ENCODE measurements at places on chromosomes 7 and 10.

- DNase-seq = no peak
Observed at GRCh38 chr10:66783316-66783715, 142.5 kb upstream of the LRRTM3 start.

GRCh38 chr7:8442814-8443304 is 9.4 kb downstream of the NXPH1 start:
- peak; percentile 37 for DNase-seq

DNA sequence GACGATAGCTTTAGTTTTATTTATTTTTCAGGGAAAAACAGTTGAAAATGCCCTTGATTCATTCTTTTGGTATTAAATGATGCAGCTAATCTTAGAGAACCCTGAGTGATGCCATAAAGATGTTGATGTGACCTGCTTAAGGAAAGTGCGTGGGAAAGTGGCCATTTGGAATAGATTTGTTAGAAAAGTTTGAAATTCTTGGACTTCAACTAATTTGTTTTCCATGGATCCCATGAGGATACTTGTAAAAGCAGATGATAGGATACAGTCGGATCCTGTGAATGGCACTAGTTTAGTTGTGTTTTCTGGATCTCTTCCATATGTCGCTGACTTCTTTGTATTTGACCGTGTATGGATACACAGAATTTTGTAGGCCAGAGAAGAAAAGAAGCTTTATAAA is 69.0 kb downstream of the SEPTIN7 start:
- no peak for DNase-seq

DNA sequence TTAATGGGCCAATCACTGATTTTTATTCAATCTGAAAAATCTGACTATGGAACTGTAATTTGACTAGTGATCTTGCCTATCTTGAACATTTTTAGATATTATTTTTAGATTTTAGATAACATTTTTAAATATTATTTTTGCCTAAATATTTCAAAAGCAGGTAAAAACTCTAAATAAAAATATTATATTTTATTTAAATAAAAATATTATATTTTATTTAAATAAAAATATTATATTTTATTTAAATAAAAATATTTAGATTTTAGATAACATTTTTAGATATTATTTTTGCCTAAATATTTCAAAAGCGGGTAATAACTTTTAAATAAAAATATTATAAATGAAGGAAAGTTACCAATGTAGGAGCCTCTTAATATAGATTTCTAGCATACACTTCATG is 187.8 kb downstream of the PHF14 start:
- DNase-seq = no peak

DNA sequence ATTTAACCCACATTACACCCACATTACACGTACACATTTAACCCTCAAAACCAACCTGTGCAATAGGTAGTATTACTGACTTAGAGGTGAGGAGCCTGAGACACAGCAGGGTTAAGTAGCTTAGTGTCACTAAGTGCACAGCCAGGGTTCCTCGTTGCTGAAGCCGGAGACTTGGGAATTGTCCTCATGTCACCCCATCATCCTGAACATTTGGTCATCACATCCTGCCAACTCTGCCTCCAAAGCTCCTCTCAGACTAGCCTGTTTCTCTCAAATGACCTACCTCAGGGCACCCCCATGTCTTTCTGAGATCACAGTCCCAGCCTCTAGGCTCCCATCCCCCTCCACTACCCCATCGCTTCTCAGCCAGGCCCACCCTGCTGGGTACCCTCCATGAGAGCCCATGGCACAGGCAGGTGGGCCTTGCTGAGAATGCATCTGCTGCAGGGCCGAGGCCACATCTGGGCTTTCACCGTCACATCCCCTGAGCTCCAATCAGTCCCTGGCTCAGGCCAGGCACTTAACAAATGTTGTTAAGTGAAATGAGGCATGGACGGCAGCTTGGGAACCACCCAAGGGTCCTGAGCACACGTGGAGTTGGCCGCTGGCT is 21.1 kb upstream of the PCBD1 start:
- no peak for DNase-seq

GRCh38 chr10:111297351-111297848 is 220.6 kb downstream of the ADRA2A start:
- no peak for DNase-seq

DNA sequence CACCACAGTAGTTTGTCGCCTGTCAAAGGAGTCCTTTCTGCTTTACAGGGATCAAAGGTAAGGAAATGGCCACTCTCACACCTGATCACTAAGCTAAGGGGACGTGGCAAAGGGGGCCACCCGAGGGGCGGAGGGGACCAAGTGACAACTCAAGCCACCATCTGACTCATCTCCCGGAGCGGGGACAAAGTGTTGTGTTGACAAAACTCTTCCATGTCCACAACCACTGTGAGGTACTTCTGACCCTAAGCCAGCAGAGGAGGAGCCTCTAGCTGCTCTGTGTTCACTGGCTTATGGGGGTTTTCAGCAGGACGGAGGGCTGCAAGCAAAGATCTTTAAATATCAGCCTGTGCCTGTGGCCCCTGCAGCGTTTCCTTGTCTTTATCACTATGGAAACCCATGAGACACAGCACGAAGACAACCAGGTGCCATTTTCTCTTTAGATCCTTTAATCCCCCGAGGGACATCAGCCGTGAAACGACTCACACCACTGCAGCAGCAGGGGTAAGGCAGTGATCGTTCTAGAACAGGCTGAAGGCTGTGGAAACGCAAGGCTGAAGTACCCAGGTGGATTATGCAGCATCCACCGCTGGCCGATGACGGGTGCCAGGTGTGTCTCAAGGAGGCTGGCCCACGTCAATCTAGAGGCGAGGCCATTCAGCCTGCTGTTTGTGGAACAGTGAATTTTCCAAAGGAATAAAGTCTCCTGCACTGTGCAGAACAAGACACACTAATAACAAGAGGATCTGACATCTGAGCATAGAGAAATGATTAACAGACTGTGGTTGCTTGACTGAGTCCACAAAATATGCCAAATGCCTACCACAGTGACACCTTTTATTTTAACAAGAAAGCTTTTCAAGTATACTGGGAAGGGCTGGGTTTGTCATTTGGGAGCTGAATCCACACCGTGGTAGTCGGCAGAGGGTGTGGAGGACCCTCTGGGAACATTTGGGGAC is 26.6 kb upstream of the DDC start:
- DNase-seq = no peak

GRCh38 chr7:127382301-127383085 is 10.0 kb downstream of the ZNF800 start:
- DNase-seq = no peak

DNA sequence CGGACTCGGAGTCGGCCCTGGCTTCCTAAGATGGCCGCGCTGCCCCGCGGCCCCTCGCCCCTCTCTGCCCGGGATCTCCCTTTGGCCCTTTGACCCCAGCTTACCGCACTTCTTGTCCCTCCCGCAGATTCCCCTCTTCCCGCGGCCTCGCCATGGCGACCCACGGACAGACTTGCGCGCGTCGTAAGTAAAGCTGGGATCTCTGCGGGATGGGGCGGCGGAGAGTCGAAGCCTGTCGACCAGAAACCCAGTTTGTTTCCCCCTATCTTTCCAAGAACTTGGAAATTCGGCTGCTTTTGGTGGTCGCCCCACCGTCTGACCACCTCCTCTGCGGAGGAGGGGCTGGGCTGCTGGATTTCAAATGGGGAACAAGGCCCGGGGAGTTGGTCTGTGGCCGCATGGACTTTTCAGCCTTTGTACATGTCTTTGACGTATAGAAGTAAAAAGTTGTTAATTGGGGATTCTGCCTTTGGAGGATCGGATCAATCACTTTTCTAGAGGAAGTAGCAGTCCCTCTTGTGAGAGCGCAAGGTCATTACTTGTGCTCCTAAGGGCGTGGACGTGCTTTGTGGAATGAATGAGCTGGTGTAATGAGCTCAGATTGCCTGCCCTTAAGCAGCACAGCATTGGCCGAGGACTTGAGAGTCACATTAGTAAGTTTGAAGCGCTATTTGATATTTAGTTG is 553 bp downstream of the VDAC2 start:
- peak; percentile 38 for DNase-seq

GRCh38 chr7:133854739-133855138 is 272.4 kb upstream of the LRGUK start:
- no peak for DNase-seq

- no peak for DNase-seq
Observed at GRCh38 chr10:133351408-133352318, 4.5 kb downstream of the PRAP1 start.

DNA sequence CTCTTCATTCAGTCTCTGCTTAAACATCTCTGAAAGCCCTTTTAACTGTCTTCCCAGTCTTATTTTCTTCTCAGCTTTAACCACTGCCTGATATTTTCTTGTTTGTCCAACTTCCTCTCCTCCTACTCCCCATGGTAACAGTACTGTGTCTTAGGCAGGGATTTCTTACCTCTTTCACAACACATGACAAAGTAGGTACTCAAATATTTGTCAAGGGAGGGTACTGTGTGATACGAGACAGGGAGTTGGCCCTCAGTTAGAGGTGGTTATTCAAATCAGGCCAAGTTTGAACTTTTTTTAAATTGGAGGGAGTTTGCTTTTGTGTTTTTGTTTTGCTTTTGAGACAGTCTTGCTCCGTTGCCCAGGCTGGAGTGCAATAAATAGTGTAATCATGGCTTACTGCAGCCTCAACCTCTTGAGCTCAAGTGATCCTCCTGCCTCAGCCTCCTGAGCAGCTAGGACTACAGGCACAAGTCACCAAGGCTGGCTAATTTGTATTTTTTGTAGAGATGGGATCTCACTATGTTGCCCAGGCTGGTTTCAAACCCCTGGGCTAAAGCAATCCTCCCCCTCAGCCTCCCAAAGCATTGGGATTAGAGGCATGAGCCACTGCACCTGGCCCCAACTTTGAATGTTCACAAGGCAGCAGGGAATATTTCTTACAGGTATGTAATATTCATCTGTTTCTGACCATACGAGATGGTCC is 2.5 kb upstream of the KPNA7 start:
- no peak for DNase-seq

- no peak for DNase-seq
Observed at GRCh38 chr7:122018032-122018431, 126.0 kb downstream of the AASS start.

- DNase-seq = no peak
Observed at GRCh38 chr7:100895701-100895955, at the start of gene ACHE. ACHE (minus strand) TSS chr7:100895888; CDS start chr7:100894232, 1,656 bp downstream.

DNA sequence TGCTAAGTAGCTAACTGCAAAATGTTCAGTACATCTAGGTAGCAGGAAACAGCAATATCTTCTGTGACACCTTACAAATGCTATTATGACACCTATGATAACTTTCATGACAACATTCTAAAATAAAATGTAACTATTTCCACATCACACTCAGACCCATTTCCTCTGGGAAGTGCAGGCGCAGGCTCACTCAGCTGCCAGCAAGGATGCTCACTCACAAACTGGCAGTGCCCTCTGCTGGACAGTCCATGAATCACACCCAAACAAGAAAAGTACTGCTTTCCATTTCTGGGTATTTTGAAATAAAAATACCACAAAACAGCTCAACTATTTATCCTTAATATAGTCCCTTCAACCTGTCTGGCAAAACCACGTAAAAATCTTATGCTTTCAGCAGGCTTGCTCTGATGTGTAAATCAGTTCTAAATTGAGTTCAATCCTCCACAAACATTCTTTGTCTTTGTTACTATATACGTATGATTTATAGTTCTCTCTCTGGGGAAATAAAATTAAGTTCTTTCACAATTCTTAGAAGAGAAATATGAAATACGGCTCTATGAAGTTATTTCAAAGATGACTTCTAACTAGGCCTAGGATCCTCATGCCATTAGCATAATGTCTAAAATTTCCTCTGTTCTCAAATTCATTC is 176.6 kb downstream of the PARD3 start:
- peak; percentile 25 for DNase-seq

DNA sequence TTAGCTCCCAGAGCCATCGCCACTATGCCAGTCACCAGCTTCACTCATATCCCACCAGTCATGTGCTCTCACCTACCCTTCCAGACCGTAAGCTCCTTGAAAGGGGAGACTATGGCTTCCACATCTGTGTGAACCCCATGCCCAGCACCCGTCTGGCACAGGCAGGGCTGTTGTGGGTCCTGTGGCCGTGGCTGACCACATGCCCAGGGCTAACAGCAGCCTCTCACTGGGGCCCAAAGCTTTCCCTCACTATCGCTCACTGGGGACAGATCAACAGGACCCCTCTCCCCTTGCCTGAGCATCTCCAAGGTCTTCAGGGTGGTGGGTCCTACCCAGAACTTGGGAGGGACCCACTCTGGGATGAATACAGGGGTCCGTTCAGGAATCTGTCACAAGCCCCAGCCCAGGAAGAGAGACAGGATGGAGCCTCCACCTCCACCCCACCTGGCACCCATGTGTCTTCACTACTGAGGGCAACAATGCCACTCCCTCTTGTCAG is 303.9 kb downstream of the GRID1 start:
- DNase-seq = no peak

DNA sequence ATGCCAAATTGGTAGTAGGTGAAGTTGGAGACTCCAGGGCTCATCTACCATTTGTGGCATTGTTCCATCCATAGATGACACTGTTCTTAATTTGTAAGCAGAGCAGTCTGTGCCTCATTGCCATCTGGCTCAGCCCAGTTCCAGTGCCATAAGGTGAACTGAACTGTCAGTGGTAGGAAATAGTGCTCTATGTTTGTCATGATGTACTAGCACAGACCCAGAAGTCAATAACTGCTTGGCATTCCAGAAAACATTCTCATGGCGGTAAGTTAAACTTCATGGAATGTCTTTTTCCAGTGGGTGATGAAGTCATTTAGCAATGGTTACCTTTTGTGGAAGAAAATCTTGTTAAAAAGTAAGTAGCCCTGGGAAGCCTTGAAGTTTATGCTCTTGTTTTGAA is 302.7 kb downstream of the SUGCT start:
- no peak for DNase-seq

DNA sequence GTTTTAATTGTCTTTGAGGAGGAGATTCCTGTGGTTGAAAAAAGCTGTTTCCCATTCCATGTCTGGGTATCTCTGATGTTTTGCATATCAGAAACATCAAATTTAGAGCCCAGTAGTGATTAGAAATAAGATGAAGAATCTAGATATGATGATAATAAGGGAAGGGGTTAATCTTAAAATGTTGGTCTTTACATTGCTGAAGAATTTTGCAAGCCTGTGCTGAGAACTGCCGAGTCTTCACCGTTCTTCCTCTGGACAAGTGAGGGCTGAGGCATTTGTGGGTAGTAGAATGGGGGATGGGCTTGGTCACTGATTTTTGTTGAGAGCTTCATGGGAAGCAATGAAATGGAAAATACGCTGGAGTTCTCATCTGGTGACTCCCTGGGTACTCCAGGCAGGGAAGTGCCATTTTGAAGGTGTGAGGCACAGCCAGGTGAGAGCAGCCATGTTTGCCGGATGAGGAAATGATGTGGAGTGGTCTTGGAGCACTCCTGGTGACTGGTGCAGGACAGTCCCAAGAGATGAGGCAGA is 10.2 kb downstream of the TCF7L2 start:
- no peak for DNase-seq

GRCh38 chr10:127813290-127813689 is 76.3 kb downstream of the FOXI2 start:
- no peak for DNase-seq

DNA sequence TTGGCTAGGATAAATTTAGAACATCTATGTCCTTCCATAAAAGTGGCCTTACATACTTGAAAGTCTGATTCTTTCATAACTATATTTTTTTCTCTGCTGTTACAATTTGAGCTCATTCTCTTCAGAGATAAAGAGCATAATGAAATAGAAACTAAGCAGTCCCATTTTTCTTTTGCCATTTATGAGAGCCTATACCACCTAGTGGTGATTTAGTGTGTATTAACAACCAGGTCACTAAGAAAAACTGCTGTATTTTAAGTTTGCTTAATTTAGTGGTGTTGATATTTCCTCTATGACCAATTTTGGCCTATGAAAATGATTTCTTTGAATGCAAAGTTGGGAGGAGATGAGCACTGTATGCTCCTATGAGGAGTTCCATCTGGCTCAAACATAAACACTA is 88.7 kb upstream of the ZWINT start:
- DNase-seq = no peak

All from HL-60 (cell line).